ENCODE measurements at places on chromosomes 13 and 19. TPM values are rescaled to one million over a fixed set of nuclear protein-coding genes. Genes with fewer than 3 reads are reported as not detected.

DNA sequence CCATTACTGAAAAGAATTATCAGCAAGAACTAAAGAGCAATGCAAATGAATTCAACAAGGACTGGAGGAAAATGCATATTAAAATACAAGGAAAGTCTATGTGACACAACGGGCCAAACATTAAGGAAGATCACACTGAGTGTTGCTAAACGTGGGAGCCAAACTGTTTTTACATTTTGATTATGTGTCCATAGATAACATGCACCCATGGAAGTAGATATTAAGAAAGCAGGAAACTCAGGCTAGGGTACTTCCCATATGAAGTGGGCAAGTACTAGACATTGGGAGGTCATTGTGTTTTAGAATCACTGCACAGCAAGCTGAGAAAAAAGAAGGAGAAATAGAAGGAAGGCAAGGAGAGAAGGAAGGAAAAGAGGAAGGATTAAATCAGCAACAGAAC, 161.8 kb downstream of the KCTD12 start:
- no peaks in the 10 kb centered on the region for H3K27me3 ChIP-seq
- H3K4me3 ChIP-seq, result no peak overlapping the region
- no peak for DNase-seq
- H3K4me1 ChIP-seq, result no peaks in the 10 kb centered on the region
- H3K36me3 ChIP-seq, result no peaks in the 10 kb centered on the region

GRCh38 chr19:13033244-13033643, 38.0 kb downstream of the NFIX start:
- no peaks in the 10 kb centered on the region for H3K36me3 ChIP-seq
- no peak overlapping the region for H3K27ac ChIP-seq
- H3K27me3 ChIP-seq, result no peaks in the 10 kb centered on the region
- no peak overlapping the region for H3K4me3 ChIP-seq

DNA sequence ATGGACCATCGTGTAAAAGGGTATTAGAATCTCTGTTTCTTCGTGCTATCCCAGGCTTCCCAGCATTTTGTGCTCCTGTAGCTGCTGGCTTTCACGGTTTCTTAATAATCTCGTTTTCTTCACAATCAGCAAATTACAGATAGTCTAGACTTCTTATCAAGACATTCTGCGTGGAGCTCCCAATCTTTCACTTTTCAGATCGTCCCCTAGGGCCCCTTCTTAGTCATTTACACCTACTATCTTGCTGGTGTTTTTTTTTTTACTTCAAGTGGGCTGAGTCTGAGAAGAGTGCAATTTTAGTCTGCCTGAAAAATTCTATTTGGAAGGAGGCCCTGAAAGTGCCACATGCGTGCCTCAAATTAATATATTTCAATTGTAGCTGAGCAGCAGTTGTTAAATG, 275.1 kb downstream of the SHISA2 start:
- no peaks in the 10 kb centered on the region for H3K4me1 ChIP-seq
- no peaks in the 10 kb centered on the region for H3K36me3 ChIP-seq
- H3K27ac ChIP-seq, result no peak overlapping the region
- H3K4me3 ChIP-seq, result no peak overlapping the region

DNA sequence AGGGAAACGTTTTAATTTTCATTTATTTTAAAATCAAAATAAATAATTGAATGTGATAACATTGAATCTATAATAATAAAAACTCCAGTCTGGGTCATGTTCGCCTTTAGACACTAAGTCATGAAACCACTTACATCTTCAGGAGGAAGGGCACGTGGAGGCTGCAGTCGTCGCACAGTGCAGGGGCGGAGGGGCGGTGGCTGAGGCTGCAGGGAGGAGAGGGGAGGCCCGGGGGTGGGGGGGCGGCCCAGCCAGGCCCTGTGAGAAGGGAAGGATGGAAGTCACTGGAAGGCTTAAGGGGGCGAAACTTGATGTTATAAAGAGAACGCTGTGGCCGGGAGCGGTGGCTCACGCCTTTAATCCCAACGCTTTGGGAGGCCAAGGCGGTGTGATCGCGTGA, 14.9 kb upstream of the LATS2 start:
- peaks cover 5% of the 10 kb centered on the region for H3K27me3 ChIP-seq
- H3K36me3 ChIP-seq, result no peaks in the 10 kb centered on the region
- H3K27ac ChIP-seq, result no peak overlapping the region
- peaks cover 16% of the 10 kb centered on the region for H3K4me1 ChIP-seq
- peak overlapping the region; percentile 36 for H3K4me3 ChIP-seq
- peak; percentile 38 for DNase-seq

GRCh38 chr13:92951273-92951890, 275.2 kb upstream of the GPC6 start:
- no peak overlapping the region for H3K4me3 ChIP-seq
- no peak overlapping the region for H3K27ac ChIP-seq
- H3K4me1 ChIP-seq, result no peaks in the 10 kb centered on the region
- no peaks in the 10 kb centered on the region for H3K36me3 ChIP-seq
- H3K27me3 ChIP-seq, result no peaks in the 10 kb centered on the region

DNA sequence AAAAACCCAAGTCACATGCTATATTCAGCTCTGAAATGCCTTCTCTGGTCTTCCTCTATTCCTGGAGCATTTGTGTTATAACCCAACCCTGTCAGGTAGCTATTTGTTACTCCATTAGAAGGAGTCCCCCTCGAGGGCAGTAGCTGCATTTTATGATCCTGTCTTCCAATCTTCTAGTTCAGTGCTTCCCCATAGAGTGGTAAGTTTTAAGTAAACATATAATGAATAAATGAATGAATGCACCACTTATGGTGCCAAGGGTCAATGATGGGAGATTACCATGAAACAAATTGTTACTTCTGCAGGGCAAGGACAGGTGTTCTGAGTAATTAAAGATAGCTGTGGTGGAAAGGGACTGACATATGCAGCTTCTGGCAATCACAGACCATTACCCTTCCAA, 4.0 kb downstream of the RASL11A start:
- no peaks in the 10 kb centered on the region for H3K36me3 ChIP-seq
- H3K4me3 ChIP-seq, result no peak overlapping the region
- DNase-seq, result no peak
- no peak overlapping the region for H3K27ac ChIP-seq
- no peaks in the 10 kb centered on the region for H3K27me3 ChIP-seq

DNA sequence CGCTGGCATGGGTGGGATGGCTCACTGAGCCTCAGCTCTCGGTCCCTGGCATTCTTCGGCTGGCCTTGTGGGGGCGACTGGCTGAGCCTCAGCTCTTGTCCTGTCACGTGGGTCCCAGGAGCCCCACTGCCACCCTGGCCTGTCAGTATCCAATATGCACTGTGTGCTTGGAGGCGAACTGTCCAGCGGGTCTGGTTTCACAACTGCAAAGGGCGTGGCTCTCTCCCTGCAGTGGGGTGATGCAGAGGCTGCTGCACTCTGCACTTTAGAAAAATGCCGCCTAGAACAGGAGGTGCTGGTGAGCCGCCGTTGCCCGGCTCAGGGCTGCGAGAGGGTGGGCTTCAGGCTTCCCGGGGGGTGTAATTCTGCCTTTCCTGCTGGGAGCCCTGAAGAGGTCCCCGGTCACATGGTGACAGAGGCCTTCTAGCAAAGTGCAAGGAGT, 17.0 kb upstream of the TMEM255B start:
- peaks cover 15% of the 10 kb centered on the region for H3K27me3 ChIP-seq
- no peak overlapping the region for H3K4me3 ChIP-seq
- peak; percentile 56 for DNase-seq
- peaks cover 28% of the 10 kb centered on the region for H3K4me1 ChIP-seq

DNA sequence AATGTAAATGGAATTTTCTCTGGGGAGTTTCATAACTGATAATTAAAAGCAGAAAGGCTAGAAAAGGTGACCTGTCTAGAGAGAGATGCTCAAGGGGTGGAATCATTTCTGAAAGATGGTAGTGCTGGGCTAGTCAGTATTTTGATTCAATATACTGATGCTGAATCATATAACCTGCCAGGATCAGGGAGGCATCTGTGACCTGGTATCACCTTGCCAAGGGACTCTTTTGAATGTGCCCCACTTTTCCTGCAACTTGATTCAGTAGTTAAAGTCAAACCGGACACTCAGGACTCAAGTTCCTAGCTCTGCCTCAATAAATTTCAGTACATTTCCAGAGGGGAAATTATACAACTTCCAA, 15.8 kb downstream of the LCP1 start:
- peaks cover 74% of the 10 kb centered on the region for H3K36me3 ChIP-seq
- no peaks in the 10 kb centered on the region for H3K27me3 ChIP-seq
- peak overlapping the region; percentile 87 for H3K27ac ChIP-seq
- DNase-seq, result no peak

DNA sequence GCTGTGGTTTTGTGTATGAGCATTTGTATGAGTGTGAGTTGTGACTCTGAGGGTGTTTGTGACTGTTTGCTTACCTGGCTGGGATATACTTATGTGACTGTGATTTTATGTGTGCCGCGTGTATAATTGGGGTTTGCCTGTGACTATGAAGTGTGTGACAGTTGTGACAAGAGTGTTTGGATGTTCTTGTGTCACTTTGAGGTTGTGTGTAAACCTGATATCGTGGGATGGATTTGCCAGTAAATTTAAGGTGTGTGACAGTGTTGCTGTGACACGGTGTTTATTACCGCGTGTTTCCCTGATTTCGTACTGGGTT, 442 bp downstream of the ZNF420 start:
- H3K36me3 ChIP-seq, result peaks cover 47% of the 10 kb centered on the region
- H3K4me3 ChIP-seq, result peak overlapping the region; percentile 88
- no peak for DNase-seq
- H3K4me1 ChIP-seq, result peaks cover 21% of the 10 kb centered on the region

DNASE2 gene
- 22.3 TPM for total RNA-seq

GRCh38 chr13:106911020-106911419, 343.1 kb upstream of the ARGLU1 start:
- no peak overlapping the region for H3K4me3 ChIP-seq
- H3K27ac ChIP-seq, result no peak overlapping the region
- H3K4me1 ChIP-seq, result no peaks in the 10 kb centered on the region
- no peak for DNase-seq
- H3K27me3 ChIP-seq, result peaks cover 10% of the 10 kb centered on the region
- H3K36me3 ChIP-seq, result no peaks in the 10 kb centered on the region

GRCh38 chr19:46717034-46717715, at the start of gene PRKD2:
Gene PRKD2 (minus strand): TSS chr19:46717114. CDS start chr19:46716370, 744 bp downstream.
- peak within 1 kb of the TSS; percentile 86 for H3K4me3 ChIP-seq
- H3K36me3 ChIP-seq, result peaks cover 36% of the 10 kb centered on the region
- H3K27me3 ChIP-seq, result no peaks in the 10 kb centered on the region
- peak; percentile 92 for DNase-seq
- H3K27ac ChIP-seq, result peak within 1 kb of the TSS; percentile 94
- H3K4me1 ChIP-seq, result peaks cover 37% of the 10 kb centered on the region

DNA sequence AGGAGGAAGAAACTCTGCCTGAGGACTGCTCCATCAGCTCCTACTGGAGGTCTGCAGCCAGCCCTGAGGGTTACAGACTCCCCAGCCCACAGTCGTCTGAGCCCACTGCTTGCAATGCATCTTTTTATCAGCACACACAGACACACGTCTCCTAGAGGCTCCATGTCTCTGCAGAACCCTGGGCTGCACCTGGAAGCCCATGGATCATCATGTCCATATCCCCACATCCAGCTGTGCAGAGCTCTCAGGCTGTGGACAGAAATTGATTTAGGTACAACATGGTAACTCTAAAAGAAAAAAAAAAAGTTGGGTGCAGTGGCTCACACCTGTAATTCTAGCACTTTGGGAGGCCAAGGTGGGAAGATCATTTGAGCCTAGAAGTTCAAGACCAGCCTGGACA, 32.9 kb upstream of the ISYNA1 start:
- peaks cover 39% of the 10 kb centered on the region for H3K4me1 ChIP-seq
- peaks cover 3% of the 10 kb centered on the region for H3K36me3 ChIP-seq
- no peak overlapping the region for H3K4me3 ChIP-seq
- no peak for DNase-seq
- H3K27ac ChIP-seq, result no peak overlapping the region
- H3K27me3 ChIP-seq, result no peaks in the 10 kb centered on the region

DNA sequence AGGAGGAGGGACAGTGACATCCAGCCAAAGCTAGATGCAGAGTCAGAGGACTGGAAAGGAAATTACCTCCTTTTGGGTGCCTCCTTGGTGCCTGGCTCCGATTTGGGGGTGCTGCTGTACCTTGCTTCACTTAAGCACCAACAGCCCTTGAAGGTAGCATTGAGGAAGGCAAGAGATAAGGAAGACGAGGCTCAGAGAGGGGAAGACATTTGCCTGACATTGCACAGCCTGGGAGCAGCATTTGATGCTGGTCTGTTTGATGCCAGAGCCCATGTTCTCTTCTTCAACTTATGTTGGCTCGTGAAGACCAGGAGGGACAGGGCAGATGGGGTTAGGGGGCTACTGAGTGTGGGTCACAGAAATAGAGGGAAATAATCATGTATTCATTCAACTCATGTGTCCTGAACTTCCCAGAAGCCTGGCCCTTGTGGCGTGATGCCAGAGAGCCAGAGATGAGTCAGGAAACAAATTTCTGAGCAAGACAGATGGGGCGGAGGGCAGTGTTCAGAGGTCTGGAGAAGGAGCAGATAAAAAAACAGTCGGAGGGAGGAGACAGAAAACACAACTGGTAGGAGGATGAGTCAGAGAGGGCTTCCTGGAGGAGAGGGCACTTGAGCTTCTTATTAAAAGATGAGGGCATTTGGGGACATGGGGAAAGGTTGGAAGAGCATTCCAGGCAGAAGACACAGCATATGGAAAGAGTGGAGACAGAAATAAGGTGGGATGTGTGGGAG, 3.0 kb upstream of the C19orf81 start:
- no peaks in the 10 kb centered on the region for H3K36me3 ChIP-seq
- no peak overlapping the region for H3K27ac ChIP-seq
- DNase-seq, result no peak
- H3K27me3 ChIP-seq, result peaks cover 19% of the 10 kb centered on the region
- H3K4me3 ChIP-seq, result no peak overlapping the region

DNA sequence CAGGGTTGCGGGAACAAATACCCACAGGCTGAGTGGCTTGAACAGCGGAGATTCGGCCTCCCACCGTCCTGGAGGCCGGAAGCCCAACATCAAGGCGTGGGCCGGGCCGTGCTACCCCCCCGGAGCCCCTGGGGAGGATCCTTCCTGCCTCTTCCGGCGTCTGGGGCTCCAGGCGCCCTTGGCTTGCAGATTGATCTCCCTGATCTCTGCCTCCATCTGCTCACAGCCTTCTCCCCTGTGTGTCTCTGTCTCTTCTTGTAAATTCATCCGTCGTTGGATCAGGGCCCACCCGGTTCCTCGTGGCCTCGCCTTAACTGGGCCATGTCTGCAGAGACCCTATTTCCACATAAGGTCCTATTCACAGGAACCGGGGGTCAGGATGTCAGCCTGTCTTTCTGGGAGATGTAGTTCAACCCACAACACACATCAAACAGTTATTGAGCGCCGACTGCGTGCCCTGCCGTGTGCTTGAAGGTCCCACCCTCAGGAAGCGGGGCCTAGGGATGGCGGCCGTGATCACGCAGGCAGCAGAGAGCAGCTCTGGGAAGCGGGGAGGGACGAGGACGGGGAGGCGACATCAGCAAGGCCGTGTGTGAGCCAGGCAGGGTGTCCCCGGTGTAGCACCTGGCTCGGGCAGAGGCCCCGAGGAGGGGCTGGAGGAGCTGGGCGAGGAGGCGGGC, 21.3 kb downstream of the HCN2 start:
- no peaks in the 10 kb centered on the region for H3K27me3 ChIP-seq
- peak overlapping the region; percentile 95 for H3K27ac ChIP-seq
- DNase-seq, result peak; percentile 75
- peaks cover 19% of the 10 kb centered on the region for H3K4me1 ChIP-seq
- H3K4me3 ChIP-seq, result peak overlapping the region; percentile 75

Data from activated CD8-positive, alpha-beta T cell treated with anti-CD3 and anti-CD28 coated beads for 36 hours (primary cell).